ENCODE measurements at places on chromosomes 16 and 17.

GRCh38 chr17:75501378-75502071 lies 13.8 kb downstream of the CASKIN2 start:
- no peak for DNase-seq

DNA sequence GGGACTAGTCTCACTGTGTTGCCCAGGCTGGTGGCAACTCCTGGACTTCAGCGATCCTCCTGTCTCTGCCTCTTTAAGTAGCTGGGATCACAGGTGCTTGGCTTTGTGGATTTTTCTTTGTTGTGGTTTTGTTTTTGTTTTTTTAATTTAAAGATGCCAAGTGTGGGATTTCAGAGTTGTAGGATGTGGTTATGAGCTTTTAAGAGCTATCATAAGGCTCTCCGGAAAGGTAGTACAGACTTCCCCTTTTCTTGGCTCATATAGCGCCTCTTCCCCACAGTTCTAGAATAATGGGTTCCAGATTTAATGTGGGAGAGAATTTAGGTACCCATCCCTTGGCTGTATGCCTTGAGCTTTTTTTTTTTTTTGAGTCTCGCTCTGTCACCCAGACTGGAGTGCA lies 17.1 kb downstream of the AKAP1 start:
- no peak for DNase-seq

GRCh38 chr16:81646561-81646960 lies 132.5 kb upstream of the PLCG2 start:
- DNase-seq: no peak

- no peak for DNase-seq
Measured at GRCh38 chr16:85879975-85880831, 18.8 kb upstream of the IRF8 start.

DNA sequence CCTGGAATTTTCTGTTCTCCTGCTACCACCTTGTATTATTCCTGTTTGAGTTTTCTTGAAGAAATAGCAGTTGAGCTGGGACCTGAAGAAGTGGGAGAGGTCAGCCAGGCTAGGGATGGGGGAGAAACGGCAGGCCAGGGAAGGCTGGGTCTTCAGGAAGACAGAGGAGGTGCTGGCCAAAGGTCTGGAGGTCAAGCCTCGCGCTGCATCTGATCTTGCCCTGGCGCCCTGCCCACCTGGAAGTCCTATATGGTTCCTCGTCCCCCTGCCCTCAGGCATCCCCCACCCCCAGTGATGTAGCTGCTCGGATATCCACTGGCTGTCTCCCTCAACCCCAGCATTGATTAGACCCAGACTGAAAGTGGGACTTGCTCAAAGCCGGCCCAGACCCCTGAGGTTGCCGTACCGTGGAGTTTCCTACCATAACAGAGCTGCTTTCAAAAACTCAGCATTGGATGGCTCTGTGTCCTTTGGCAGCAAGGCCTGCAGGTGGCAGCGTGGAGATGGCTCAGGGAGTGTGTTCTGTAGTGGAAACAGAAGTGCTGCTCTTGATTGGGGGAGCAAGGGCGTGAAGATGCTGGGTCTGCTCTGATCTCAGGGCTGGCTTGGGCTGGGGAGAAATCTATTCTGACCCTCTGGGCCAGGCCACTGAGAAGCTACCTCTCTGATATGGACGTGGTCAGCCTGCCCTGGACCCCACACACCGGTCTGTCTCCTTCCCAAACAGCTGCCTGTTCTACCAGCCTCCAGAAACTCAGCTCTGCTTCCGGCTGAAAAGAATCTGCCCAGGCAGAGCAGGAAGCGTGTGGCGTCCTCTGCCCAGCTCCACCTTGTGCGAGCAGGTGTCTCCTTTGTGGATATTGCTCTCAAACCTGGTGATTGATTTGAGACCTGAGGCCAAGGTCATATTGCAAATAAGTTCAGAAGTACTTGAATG lies 107.0 kb upstream of the CACNG5 start:
- DNase-seq: peak; percentile 23

- no peak for DNase-seq
Measured at GRCh38 chr17:43366891-43367736, 31.7 kb upstream of the ARL4D start.

DNA sequence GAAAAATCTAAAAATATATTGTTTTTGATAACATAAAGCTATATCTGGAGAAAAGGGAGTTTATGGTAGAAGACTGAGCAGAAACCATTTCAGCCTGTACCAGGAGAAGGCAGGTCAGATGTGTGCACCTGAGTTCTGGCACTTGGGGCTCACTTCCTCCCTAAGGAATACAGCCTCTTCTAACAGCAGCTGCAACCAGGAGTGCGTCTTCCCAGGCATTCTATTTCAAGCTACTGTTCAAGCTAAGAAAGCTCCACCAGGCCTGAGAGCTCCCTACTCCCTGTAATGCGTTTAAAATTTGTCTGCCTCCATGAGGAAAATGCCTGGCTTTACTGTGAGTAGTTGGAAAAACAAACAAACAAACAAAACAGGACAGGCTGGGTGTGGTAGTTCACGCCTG lies 96.1 kb downstream of the ZNF778 start:
- DNase-seq: no peak

DNA sequence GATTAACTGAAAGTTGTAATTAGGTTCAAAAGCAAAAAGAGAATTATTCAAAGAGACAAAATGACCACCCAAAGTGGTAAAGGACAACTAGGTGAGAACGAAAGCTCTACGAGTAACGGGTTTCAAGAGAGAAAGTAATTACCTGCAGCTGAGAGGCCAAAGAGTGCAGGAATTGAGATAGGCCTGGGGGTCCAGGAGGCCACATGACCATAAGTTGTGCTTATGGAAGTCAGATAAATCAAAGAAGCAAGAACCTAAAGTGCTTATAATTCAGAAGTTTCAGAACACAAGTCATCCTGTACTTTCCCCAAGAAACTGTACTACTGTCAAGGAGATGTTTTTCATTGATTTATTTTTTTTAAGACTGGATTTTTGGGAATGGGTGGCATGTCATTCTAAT lies 91.1 kb downstream of the TANGO6 start:
- DNase-seq: no peak

DNA sequence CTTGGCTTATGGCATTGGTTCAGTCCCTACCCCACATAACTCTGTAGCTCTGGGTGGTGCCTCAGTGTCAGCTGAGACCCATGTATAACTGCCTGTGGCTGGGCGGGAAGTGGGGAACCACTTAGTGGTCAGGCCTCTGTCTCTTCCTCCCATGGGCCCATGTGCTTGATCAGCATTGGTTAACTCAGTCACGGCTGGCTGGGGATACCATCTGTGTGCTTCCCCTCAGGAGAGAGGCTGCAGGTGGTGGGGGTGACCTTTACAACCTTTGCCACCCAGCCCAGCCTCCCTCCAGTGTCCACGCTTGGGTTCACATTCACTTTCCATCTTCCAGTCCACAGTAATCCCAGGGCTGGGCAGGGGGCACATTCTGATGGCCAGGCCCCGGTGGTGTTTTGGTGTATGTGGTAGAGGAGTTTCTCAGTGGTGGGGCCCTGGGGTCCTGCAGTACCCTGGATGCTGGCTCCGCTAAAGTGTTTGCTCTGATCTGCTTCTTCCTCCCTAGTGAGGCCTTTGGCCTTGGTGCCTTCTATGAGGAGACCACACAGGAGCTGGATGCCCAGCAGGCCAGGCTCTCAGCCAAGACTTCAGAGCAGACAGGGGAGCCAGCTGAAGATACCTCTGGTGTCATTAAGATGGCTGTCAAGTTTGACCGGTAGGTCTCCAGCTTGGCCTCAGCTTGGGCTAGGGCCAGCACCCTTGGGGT lies 10.2 kb upstream of the NFATC3 start:
- peak; percentile 42 for DNase-seq

DNA sequence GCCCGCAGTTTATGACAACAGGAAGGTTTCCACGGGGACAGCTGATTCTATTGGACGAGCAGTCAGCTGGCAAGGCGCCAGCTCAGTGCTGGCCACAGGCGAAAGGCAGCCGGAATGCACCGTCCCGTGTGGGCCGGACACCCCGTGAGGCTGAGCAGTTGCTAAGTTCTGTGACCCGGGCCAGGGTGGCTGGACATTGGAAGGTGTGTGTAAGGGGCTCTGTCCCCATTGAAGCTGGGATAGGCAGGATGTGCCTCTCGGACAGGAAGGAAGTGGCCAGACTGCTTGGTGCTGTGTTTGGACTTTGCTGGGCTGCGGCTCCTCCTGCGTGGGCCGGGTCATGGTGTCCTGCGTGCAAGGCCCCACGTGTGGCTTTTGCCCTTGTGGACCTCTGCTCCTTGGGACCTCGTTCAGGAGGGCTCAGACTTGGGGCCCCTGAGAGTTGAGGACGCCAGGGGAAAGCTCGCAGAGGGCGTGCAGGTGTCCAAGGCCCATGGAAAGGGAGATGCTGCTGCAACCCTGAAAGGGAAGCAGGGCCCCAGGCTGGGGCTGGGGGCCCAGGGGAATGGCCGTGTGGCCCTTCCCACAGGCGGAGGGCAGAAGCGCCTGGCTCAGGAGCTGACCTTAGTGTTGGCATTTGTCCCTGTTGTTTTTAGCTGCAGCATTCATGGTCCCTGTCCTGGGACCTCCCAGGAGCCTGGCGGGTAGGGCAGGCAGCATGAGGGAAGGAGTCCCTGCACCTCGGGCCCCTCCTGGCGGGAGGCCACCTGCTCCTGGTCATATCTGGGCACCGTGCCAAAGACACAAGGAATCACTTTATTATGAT lies 10.0 kb downstream of the BAIAP2 start:
- no peak for DNase-seq
